Pons (tissue), 1 donor: ENCODE measurements at places on chromosomes 2 and 18.

- DNase-seq = no peak
Measured at GRCh38 chr2:121697108-121697631, 39.5 kb downstream of the NIFK start.

- DNase-seq = no peak
Measured at GRCh38 chr2:238703053-238703415, 144.9 kb upstream of the TWIST2 start.

DNA sequence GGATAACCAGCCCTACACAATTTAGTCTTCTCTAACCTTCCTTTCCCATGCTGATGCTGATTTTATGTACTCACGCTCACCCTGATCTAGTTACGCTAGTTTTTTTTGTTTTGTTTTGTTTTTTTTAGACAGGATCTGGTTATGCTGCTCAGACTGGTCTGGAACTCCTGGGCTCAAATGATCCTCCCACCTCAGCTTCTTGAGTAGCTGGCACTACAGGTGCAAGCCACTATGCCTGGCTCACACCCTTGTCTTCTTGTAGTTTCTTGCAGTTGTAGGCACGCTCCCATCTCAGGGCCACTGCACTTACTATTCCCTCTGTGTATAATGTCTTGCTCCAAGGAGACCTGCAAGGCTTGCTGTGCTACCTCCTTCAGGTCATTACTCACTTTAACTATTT lies 6.2 kb downstream of the PELI1 start:
- DNase-seq = no peak

DNA sequence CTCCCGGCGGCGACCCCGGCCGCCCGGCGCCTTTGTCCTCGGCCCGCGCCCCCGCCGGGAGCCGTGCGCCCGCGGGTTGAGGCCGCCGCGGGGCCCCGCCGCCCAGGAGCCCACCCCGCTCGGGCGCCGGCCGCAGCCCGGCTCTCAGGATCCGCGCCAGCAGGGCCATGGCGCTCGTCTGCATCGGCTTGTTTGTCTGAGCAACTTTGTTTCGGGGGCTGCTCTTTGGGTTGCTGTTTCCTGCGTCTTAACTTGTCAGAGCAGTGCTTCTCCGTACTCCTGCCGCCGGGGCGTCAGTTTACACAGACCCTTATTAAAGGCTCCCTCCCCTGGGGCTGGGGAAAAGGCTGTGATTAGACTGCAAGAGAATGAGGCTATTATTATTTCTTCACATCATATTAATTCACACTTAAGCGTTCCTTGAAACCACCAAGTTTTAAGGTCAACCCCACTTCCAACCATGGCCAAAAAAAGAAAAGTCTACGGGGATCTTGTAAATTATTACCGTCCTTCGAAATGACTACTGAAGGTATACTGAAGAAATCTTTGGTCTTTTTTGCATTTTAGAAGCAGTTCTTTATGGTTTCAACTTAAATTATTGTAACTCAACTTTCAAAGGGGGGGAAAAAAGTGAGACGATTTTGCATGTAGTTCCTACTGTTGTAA lies at the start of gene CYP27C1:
Gene CYP27C1 (minus strand): TSS at position 198 of the 666 bp plus-strand sequence. CDS start 29 bp downstream, at position 169.
- DNase-seq = no peak

- no peak for DNase-seq
Measured at GRCh38 chr2:30765876-30766470, 41.3 kb downstream of the CAPN13 start.

DNA sequence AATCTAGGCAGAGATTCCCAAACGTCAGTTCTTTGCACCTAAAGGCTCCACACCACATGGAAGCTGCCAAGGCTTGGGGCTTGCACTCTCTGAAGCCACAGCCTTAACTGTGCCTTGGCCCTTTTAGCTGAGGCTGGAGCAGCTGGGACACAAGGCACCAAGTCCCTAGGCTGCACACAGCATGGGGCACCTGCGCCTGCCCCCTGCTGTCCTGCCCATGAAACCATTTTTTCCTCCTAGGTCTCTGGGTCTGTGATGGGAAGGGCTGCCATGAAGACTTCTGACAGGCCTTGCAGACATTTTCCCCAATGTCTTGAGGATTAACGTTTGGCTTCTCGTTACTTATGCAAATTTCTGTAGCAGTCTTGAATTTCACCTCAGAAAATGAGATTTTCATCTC lies 241.5 kb downstream of the OSR1 start:
- DNase-seq = no peak

GRCh38 chr2:170819680-170820664 lies 3.3 kb downstream of the GAD1 start:
- no peak for DNase-seq

DNA sequence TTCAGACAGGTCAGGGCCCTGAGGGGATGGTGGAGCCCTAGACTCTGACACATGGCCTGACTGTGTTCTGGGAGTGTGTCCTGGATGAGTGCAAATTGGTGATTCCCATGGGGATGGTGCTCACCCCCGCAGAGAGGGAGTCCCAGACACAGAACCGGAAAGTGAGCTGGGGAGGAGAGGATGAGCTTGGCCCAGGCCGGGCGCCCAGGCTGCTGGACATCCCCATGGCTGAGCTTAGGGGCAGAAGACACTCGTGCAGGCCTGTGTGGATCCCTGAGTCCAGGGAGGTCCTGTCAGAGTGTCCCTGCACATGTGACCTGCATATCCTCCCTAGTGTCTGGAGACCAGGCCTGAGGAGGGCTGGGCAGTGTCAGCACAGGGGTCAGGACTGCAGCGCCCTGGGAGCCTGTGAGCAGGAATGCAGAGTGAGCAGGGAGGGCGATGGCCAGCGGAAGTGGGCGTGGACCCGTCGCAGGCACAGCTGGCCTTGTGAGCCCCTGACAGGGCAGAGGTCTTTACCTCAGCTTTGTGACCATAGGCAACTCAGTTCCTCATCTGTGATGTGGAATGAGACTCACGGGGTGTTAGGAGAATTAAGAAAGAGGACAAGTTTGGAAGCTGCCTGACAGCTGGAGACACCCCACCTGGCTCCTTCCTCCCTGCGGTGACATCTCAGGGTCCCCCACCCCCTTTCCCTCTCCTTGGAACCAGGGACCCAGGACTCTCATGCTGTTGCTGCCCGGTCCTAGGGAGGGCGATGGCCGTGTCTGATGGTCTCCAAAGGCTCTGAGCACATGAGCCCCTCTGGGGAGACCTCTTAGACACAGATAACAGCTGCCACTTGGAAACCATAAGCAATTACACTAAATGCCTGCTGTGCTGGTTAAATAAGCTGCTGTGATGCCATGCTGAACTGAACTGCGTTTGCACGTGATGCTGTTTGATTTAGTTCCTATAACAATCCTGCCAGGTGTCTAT lies 62.6 kb upstream of the HS6ST1 start:
- DNase-seq = no peak

GRCh38 chr2:158095912-158096311 lies 5.8 kb upstream of the UPP2 start:
- DNase-seq = no peak

DNA sequence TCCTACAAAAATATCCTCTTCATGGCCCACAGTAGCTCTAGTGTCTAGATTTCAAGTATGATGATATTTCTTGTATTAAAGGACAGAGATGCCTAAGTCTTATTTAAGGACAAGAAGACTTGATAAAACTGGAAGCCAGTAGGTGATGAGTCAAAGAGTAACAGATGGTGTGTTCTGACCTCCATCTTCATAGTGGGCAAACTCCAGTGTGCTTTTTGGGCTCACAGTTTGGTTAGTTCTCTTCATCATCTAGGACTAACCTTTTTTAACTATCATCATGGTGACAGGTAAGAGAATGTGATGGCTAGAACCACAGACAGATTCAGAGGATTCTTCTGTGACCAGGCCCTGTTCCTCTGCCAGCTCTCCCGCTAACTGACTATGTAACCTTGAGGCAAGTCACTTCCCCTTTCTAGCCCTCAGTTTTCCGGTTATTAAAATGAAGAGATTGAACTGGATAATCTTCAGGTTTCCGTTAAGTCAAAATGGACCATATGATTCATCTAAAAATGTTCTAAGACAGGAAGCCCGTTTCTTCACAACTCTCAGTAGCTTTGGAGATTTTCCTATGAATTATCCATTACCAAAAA lies 140.3 kb upstream of the RASGRP3 start:
- DNase-seq = no peak

DNA sequence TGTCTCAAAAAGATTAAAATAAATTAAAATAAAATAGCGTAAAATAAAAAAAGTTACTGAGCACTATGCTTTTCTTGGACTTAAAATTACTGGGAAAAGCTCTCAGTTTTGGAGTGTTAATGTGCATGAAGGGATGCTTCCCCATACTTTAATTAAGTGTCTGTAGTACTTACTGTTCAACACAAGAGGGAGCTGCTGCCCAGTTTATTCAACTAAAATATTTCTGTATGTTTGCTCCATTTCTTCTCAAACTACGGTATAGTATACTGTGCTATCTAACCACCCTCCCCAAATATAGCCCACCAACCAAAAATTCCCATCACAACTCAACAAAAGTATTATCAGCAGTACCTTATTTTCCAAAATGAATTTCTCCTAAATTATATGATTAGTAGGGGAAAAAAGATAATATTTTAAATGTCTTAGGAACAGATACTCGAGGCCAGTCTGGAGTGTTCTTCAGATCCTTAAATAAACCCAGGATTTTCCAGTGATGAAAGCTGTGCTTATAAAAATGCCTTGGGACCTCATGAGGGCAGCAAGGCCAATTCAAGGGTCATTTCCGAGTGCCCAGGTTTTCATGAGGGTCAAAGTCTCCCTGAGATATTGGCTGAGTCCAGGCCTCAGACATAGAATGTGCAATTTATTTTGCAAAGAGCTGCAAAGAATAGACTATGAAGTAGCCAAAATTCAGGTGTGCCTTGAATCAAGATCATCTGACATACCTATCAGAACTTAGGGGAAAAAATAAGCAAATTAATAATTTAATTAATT lies 64.1 kb downstream of the CHRNA1 start:
- peak; percentile 81 for DNase-seq

DNA sequence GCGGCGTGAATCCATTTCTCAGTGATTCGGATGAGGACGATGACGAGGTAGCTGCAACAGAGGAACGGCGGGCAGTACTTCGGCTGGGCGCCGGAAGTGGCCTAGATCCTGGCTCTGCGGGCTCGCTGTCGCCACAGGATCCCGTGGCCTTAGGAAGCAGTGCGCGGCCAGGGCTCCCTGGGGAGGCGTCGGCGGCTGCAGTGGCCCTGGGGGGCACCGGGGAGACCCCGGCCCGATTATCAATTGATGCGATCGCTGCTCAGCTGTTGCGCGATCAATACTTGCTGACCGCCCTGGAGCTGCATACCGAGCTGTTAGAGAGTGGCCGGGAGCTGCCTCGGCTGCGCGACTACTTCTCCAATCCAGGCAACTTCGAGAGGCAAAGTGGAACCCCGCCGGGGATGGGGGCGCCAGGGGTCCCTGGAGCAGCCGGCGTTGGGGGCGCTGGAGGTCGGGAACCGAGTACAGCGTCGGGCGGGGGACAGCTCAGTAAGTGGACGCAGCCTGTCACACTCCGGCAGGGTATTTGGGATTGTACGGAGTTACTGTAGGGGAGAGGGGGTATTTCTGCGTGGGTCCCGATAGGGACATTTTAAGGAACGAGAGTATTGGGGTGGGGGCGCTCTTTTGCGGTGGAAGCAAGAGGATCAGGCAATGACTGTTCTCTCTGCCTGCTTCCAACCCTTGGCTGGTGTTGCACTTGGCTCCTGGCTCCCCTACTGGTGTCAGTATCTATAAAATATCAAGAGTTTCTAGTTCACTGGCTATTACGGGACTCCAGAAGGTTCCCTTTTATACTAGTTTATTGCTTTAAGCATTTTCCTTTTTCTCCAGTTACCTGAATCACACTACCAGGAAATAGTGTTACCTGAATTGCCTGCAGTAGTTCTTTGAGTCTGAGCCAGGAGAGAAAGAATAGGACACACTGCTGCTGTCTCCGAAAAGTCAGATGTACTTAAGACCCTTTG lies 772 bp downstream of the RELCH start:
- DNase-seq = no peak

DNA sequence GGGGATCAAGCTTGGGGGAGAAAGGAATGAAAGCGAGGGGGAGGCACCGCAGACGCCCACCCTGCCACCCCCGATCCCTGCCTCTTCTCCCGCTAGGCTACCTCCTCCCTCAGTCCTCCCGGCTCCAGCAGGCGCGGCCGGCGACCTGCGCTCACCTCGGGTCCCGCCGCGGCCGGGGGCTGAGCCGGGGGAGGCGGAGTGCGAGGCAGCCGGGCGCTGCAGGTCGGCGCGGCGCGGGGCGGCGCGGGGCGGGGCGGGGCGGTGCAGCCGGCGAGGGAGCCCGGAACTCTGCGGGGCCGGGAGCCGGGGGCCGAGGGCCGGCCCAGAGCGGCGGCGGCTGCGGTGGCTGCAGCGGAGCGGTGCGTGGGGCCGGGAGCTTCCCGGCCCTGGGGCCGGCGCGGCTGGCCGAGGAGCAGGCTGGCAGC lies 477 bp downstream of the ACVR1 start:
- DNase-seq = no peak

- peak; percentile 26 for DNase-seq
Measured at GRCh38 chr2:26123426-26123825, 49.5 kb upstream of the GAREM2 start.

GRCh38 chr2:46431481-46432235 lies 47.7 kb upstream of the TMEM247 start:
- DNase-seq = no peak

- DNase-seq = no peak
Measured at GRCh38 chr2:54385271-54385670, 70.9 kb upstream of the SPTBN1 start.

- DNase-seq = peak; percentile 78
Measured at GRCh38 chr18:5420906-5421305, 122.9 kb downstream of the EPB41L3 start.

DNA sequence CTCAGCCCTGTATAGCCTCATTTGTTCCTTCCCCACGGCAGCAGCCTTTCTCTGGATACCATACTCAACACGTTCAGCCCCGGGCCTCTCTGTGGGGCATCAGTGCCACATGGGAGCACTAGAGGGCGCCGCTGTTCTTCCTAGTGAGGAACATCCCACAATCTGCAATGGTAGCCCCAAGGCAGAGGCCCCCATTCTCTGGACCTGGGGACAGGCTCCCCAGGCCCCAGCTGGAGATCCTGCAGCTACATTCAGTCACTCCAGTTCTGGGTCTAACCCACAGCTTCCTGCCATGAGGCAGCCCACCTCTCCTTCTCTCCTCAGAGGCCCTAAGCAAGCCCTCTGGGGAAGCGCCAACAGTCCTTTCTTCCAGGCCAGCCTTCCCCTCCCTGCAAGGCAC lies 14.2 kb upstream of the SFXN5 start:
- peak; percentile 81 for DNase-seq

DNA sequence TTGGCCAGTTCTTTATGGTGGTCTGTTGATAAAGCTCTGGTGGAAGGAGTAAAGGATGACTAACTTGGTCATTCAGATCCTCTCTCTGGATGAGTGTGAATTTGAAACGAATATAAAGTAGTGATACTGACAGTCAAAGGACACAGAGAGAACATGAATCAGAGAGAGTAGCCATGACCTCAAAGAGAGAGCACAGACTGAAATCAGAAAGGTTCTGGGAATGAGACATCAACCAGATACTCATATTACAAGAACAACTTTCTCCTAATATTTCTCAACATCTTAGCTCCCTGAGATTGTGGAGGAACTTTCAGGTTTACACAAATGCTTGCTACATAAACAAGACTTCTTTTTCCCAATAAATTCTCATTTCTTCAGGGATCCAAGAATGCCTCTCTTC lies 849.1 kb upstream of the CHAC2 start:
- no peak for DNase-seq

- no peak for DNase-seq
Measured at GRCh38 chr2:3872451-3872850, 169.1 kb downstream of the DCDC2C start.

- DNase-seq = peak; percentile 84
Measured at GRCh38 chr2:39913648-39914461, 134.8 kb upstream of the THUMPD2 start.

GRCh38 chr2:74873012-74873665 lies 39.2 kb downstream of the HK2 start:
- no peak for DNase-seq

GRCh38 chr2:160174322-160174721 lies 25.8 kb downstream of the ITGB6 start:
- DNase-seq = no peak
